KBM-7 (cell line): ENCODE measurements at places on chromosomes 3 and 15.
A peak's percentile ranks its signal among the peaks of the same experiment; 100 is the strongest.

GRCh38 chr3:139201446-139202225 is 142.2 kb upstream of the MRPS22 start:
- no peak for DNase-seq

- no peak for DNase-seq
Measured at GRCh38 chr3:48783304-48783703, 64.4 kb downstream of the PRKAR2A start.

- DNase-seq = no peak
Measured at GRCh38 chr3:194270627-194271459, 80.3 kb downstream of the CPN2 start.

DNA sequence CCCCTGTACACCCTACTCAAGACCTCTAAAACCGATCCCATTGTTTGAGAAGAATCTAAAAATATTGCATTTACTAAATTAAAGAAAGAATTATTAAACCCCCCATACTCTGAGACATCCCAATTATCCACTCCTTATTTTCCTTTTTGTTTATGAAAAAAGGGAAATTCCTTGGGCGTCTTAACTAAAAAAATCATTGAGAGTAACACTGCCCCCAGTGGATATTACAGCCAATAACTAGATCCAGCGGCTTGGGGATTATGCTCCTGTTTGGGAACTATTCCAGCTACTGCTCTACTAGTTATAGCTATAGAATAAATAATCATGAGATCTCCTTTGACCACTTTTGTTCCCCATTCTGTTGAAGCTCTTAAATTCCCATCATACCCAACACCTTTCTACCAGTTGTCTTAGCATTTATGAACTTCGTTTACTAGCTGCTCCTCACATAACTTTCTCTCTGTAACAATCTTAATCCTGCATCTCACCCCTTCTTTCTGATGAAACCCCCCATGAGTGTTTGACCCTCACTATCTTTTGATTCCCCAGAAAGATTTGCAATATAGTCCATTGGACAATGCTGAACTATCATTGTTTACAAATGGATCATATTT is 12.7 kb upstream of the CFAP91 start:
- DNase-seq = peak; percentile 46

- no peak for DNase-seq
Measured at GRCh38 chr3:21654662-21655061, 96.3 kb downstream of the ZNF385D start.

- peak; percentile 63 for DNase-seq
Measured at GRCh38 chr15:50182219-50183013, 420 bp downstream of the SLC27A2 start.

GRCh38 chr15:60585743-60586708 is 107.1 kb upstream of the ICE2 start:
- peak; percentile 60 for DNase-seq

- DNase-seq = peak; percentile 24
Measured at GRCh38 chr3:105473521-105474223, 107.0 kb downstream of the ALCAM start.

DNA sequence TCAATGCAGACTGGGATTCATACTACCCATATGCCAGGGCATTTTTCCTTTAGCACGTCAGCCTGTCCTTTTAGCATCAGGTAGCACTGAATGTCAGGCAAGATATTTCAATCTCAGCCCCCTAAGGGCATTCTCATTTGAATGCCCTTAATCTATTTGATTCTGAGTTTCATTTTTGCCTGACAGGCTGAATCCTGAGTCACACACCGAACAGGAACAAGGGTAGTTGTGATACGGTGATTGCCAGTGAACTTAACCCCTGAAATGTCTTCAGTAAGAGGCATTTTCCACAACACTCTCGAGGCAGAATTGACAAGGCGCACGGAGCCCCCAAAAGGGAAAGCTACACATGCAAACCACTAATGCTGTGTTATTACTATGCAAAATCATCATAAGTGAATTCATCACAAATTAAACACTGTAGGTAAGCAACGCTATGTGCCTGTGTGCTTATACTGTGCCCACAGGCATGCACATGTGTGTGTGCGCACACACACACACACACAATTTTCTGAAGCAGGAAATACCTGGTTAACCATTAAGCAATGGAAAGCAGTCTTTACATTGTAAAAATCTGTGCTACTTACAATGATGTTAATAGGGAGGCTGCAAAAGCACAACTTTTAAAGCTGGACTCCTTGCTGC is 130.4 kb downstream of the ZNF385D start:
- DNase-seq = no peak

GRCh38 chr15:64144565-64145281 is 6.8 kb upstream of the SNX22 start:
- DNase-seq = no peak

DNA sequence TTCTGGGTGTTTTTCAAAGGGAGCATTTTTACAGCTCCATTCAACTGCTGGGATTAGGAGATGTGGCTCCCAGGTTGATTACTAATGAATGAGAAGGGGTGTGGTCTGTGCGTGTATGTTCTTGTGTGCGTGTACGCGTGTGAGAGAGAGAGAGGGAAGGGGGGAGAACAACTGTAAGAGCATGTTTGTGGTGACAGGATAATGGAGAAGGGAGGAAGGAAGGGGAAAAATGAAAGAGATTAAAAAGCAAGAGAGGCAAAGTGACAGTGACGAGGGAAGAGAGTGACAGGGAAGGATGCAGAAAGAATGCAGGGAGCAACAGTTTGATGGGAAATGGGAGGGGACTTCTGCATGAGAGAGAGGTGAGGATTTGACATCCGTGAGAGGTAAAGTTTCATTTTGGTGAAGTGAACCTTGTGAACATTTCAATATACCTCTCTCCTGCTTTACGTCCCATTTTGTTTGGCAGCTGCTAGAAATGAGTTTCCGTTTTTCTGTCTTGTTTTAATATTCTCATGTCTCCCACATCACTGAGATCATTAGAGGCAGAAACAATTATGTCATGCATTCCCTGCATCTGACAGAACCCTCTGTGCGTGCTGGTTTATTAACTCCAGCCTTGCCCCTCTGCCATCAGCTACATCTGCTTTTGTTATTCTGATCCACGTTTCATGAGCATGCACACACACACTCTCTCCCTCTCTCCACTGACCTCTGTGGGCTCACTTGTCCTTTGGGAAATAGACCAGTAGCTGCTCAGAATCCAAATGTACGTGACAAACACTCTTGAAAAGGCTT is 161.6 kb downstream of the GAP43 start:
- no peak for DNase-seq

DNA sequence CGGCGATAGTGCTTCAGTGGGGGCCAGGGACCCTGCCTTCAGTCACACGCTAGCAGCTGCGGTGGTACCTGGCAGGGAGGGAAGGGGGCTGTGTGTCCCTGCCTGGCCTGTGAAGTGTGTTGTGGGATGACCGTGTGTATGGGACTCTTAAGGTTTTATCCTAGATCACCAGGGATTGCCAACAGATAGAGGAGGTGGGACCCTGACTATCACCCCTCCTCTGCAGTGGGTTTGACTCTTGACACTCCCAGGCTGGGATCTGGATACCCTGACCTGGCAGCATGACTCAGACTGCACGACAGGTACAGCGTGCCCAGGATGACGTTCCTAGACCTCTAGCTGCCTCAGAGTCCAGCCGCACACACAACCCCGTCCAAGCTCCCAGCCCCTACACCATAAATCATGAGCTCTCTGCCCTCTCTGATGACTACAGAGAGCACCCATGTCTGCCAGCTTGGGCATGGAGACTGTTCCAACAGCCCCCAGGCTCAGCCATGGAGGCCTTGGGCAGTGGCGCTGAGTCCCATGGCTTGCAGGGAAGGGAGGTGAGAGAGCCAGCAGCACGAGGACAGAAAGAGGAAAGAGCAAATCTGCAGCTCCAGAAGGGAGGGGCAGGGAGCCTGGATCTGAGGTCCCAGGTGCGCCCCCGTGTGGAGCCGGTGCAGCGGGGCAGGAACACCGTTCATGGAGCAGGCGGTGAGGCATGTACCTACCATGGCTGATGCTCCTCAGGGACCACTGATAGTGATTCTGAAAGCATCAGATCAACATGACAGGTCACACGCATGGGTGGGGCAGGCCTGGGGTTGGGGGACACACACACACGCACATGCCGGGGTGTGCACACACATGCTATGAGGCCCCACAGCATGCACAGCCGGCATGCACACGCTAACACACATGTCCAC is 71.0 kb downstream of the ADAMTS7 start:
- peak; percentile 91 for DNase-seq

DNA sequence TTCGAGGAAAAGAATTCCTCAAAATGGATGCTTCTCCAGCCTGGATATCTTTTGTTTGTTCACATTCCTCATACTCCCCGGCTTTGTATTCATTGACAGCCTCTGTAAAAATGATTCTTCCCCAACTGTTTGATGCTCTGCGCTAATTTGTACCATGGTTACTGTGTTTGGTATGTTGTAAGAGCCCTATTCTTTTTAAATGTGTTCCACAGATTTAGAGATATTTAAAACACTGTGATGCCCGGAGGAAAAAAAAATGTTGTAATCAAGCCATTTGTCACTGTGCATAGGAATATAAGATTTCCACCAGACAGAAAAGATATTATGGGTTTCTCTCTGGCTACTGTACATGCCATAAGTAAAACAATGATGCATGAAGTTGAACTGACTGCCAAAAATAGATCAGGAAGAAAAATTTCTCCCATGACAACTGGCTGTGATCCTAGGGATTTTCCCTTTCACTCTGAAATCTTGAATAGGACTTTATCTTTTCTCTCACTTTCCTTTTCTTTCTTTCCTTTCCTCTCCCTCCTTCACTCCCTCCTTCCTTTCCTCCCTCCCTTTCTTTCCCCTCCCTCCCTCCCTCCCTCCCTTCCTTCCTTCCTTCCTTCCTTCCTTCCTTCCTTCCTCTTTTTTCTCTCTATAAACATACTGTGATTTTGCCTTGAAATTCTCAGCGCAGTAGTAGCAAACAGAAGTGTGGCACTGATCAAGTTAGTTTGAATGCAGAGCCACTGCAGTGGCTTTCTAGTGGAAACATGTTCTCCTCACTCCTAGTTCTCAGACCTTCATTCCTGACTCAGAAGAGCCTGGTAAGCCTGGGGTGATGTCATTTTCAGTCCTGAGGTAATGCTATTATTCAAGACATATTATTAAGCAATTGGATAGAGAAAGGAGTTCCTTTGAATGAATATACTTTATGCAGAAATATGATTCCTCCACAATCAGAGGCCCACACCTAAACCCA is 254.9 kb upstream of the TBL1XR1 start:
- DNase-seq = no peak

GRCh38 chr15:41622901-41623300 is 37.3 kb upstream of the MGA start:
- no peak for DNase-seq

DNA sequence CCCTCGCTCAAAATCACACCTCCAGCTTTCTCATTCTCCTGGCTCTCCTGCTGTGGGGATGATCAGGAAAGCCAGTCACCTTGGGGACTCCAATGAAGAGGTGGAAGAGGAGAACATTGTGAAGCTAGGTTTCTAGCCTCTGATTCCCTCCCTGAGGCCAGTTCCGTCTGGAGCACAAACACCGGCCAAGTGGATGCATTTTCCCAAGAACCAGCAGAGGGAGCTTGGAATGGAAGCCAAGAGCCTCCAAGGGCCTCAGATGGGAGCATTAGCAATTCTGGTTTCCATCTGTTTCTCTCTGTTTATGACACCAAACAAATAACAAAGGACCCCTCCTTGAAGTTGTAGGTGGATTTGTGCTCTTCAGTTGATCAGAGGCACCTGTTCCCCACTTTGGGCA is 40.6 kb upstream of the NMNAT3 start:
- no peak for DNase-seq

GRCh38 chr3:113283306-113283705 is 71.9 kb downstream of the BOC start:
- DNase-seq = no peak
